ENCODE measurements at places on chromosomes 4 and X.

GRCh38 chrX:97629597-97629985 is 745.9 kb downstream of the RPA4 start:
- DNase-seq = no peak

GRCh38 chr4:112173593-112174558 is 28.6 kb downstream of the FAM241A start:
- peak; percentile 9 for DNase-seq

GRCh38 chrX:119466970-119467369 is 1.3 kb upstream of the SLC25A5 start:
- DNase-seq = no peak

GRCh38 chr4:3257103-3257555 is 8.2 kb downstream of the MSANTD1 start:
- DNase-seq = no peak

DNA sequence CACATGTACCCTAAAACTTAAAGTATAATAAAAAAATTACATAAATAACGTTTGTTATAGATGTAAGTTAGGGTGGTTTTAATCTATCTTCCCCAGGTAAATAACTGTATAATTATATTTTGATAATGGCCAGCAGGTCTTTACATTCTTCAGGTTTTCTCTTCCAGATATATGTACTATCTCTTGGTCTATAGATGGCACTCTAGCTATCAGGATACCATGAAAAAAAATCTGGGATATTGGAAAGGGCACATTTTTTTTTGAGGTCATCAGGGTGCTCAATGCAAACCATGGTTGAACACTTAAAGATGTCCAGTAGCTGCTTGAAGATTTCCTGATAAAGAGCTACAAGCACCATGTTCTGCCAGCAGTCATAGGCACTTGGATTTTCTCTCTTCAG is 15.6 kb upstream of the ADH4 start:
- peak; percentile 14 for DNase-seq

- DNase-seq = no peak
Measured at GRCh38 chr4:90904021-90904420, 776.8 kb downstream of the CCSER1 start.

Measured in EH (cell line).